CD4-positive, alpha-beta T cell (primary cell): ENCODE measurements at places on chromosomes 3 and 15.

GRCh38 chr3:33636125-33636850, 81.8 kb downstream of the CLASP2 start:
- no peak for DNase-seq

GRCh38 chr3:143811602-143812001, 36.7 kb downstream of the SLC9A9 start:
- DNase-seq, result no peak

GRCh38 chr3:150663461-150663860, 40.3 kb downstream of the ERICH6 start:
- DNase-seq, result no peak

GRCh38 chr3:115403786-115404185, 219.5 kb upstream of the GAP43 start:
- no peak for DNase-seq

DNA sequence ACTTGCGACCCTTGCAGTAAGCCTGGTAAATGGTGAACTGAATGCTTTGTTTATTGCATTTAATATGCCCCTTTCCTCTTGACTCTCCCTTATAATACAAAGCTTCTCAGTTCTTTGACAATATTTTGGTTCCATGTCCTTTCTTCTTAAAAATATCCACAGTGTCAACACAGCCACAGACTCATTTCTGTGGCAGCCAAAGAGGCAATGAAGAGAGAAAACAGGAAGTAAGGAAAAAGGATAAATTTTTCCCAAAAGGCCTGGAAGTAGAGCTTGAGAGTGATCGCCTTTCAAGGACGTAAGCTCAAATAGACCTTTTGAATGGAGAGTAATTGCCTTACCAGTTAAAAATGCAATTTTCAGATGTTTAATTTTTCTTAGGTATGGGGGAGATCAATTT, 59.4 kb downstream of the PEX5L start:
- no peak for DNase-seq

GRCh38 chr3:190492129-190492528, 21.8 kb upstream of the IL1RAP start:
- no peak for DNase-seq

GRCh38 chr15:78103406-78104118, 11.2 kb downstream of the SH2D7 start:
- peak; percentile 41 for DNase-seq

GRCh38 chr3:124786511-124787241, 56.4 kb downstream of the UMPS start:
- DNase-seq, result no peak

- DNase-seq, result no peak
Measured at GRCh38 chr3:150098621-150099020, 127.9 kb upstream of the PFN2 start.

DNA sequence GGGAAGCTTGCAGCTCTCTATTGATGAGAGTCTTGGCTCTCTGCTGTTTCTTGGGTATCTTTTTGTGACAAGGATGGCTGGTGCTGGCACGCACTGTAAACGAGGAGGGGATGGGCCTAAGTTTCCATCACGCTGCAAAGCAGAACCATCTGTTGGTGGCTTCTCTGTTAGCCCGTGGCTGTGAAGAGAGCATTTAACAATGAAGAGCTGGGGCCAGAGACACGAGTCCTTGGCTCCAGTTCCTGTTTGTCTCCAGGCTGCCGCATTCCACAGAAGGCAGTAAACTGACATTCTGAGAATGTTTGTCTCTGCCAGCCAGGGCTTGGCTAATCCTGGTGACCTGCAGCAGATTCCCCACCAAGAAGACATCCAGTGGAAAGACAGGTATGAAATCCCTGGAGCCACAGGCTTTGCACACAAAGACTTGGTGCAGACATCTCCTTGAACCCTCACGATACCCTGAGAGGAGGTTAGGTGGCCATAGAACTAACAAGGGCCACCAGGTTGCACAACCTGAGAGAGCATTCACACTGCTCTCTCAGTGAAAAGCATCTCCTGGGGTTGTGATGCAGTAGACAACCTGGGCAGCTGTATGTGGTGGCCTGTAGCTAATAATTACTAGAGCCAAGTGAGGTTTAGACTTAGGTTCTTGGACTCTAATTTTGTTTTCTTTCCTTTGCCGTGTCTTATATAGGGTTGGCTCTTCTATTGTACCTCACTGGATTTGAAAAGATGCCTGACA, 130.9 kb downstream of the ASB7 start:
- no peak for DNase-seq

GRCh38 chr3:126527006-126527405, 3.1 kb downstream of the CHST13 start:
- no peak for DNase-seq

DNA sequence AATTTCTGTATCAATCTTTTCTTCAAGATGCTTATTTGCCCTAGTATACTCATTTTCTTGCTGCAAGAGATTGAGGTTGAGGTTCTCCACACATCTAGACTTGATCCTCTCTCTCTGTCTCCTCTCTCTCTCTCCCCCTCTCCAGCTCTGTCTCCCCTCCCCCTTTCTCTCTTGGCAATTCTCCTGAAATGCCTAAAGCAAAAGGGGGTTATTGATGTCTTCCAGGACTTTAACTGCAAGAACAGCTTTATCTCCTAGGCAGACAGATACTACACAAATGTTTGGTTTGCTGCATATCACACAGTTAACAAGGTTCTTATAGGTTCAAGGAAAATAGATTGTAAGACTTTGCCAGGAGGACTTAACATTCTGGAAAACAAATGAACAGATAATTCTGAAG, 52.1 kb downstream of the TMEM212 start:
- no peak for DNase-seq

DNA sequence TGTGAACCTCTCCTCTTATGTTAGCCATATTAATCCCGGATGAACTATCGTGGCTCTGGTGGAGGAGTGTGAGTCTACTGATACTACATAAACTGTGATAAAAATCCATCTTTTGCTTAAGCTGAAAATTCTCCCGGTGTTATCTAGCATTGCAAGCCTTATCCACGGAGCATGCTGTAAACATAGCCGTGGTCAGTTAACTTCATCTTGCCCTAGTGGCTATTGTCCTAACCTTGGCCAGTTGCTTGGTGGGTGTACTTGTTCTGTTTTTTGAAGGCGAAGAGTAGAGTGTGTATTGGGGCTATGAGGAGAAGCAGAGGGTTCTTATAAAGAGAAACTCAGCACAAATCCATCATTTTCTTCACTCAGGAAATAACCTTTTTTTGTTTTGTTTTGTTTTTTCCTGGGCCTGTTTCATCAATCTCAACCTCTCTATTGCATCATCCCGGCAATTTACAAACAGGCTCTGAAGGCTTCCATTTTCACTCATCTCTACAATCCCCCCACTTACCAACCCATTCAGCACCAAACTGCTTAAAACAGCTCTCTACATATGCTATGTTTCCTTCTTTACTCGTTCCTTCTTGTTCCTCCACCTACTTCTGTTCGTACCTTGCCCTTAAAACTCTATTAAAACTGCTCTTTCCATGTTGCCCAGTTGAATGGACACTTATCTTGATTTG, 135.5 kb upstream of the PTX3 start:
- no peak for DNase-seq

DNA sequence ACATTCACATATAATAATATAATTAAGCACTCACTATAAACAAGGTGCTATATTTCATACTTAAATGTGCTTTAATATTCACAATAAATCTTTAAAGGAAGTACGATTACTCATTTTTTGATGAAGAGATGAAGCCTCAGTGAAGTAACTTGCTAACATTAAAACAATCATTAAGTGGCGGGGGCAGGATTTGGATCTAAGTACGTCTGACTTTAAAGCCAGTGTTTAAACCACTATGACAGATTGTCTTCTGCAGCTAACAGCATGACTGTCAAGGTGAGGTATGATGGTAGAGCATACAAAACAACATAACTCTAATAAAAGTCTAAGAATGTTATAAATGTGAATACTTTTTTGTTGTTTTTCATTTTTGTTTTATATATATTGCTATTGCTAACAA, 862.1 kb downstream of the ROBO1 start:
- no peak for DNase-seq

- peak; percentile 38 for DNase-seq
Measured at GRCh38 chr15:40893019-40893670, 1.1 kb upstream of the VPS18 start.

DNA sequence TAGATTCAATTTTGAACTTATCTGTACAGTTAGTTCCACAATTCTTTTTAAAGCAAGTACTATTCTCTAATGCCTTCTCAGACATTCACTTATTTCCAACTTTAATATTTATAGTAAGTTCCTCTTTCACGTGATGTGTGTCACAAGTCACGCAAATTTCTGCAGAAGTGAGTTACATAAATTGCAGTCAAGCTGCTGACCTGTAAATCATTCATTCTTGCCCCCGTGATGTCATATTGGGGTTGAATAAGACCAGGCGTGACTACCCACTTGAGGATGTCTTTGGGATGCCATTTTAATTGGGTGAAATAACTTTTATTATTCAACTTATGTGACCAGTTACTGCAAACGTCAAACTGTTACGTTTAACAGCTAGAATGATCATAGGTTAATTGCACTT, 15.1 kb downstream of the PPARG start:
- DNase-seq, result no peak

- DNase-seq, result no peak
Measured at GRCh38 chr3:159919873-159920272, 68.8 kb upstream of the IL12A start.

- DNase-seq, result no peak
Measured at GRCh38 chr15:90787881-90788280, 70.7 kb downstream of the BLM start.

DNA sequence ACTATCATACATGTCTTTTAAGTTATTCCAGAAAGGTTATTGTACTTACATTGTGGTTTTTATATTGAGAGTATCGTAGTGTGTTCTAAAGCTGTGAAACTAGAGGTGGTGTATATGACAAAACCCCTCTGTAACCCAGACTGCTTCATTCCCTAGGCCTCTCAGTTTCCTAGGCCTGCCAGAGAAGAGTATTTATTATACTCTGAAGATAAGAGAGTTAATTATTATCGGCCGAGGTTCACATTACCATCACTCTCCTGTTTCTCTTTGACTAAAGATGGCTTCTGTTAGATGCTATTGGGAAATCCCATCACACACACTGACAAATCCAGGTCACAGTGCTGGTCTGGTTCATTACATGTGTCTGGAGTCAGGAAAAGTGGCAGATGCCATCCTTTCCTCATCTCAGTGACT, 20.5 kb downstream of the EXOSC7 start:
- DNase-seq, result no peak

- no peak for DNase-seq
Measured at GRCh38 chr3:184773283-184774186, 38.4 kb upstream of the VPS8 start.

GRCh38 chr3:127106456-127106855, 86.5 kb upstream of the PRR23E start:
- no peak for DNase-seq

GRCh38 chr3:183268366-183268765, 15.3 kb downstream of the B3GNT5 start:
- no peak for DNase-seq

DNA sequence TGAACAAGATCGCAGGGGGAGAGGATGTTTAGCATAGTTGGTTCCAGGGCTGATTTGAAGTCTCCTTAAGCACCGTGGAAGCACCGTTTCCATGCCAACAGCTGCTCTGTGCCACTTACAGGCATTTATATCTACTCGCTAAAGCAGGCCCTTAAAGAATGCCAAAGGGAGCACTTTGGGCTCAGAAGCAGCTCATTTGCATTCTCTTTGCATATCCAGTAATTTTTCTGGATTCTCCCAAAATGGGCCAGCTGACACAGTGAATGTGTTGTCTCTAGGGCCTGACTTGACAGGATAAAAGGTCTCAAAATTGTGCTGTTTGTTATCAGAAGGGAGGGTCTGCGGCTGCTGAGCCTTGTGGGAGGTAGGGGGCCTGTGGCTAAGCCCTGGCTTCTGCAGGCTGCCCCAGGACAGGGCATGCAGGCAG, 138.6 kb downstream of the FBLN2 start:
- no peak for DNase-seq

- no peak for DNase-seq
Measured at GRCh38 chr3:145219355-145220235, 941.4 kb downstream of the PLOD2 start.

DNA sequence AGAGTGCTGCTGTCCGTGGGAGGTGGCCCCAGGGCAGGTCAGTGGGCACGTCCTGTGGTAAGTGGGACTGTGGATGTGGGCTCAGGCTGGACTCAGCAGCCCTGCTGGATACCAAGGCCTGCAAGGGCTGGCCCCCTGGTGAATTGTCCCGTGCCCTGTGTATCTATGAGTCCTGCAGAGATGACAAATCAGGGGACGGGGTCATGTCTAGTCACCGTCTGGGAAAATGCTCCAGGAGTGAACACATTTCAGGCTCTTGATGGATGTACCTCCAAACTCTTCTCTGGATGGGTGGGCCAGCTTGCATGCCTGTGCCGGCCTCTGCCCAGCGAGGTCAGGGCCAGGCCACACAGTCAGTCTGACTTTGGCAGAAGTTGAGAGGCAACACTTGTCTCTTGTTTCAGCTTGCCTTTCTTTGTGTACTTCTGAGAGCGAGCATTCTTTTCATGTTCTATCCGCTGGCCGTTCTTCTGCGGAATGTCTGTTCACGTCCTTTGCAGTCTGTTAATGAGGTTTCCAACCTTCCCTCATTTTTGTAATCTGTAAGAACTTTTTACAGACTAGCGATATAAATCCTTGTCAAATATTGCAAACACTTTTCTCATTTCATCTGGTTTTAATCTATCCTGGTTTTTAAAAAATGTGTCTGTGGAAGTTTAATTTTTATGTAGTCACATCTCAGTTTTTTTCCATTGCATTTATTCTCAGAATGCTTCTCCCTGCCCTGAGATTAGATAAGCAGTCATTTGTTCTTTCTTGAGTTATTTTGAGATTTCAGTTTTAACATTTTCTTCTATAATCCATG, 11.4 kb upstream of the STAB1 start:
- no peak for DNase-seq

DNA sequence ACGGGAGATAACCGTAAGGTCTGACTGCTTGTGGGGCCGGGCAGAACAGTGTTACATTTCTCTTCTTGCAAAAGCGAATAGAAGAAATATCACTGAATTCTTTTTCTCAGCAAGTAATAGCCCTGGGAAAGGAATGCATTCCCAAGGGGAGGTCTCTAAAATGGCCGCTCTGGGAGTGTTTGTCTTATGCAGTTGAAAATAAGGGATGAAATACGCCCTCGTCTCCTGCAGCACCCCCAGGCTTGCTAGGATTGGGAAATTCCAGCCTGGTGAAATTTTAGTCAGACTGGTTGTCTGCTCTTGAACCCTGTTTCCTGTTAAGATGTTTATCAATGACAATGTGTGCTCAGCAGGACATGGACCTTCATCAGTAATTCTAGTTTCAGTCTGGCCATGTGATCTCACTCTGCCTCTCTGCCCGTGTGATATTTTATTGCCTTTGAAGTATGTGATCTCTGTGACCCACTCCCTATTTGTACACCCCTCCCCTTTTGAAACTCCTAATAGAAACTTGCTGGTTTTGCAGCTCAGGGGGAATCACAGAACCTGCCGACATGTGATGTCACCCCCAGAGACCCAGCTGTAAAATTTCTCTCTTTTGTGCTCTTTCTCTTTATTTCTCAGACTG, 715.6 kb downstream of the ROBO1 start:
- DNase-seq, result no peak

- DNase-seq, result no peak
Measured at GRCh38 chr3:159916052-159916451, 72.6 kb upstream of the IL12A start.

- DNase-seq, result no peak
Measured at GRCh38 chr3:34015204-34016142, 217.0 kb downstream of the PDCD6IP start.

GRCh38 chr3:12159227-12159601, 502 bp upstream of the TIMP4 start:
- no peak for DNase-seq
